Stimulated activated CD8-positive, alpha-beta memory T cell treated with anti-CD3 and anti-CD28 coated beads, Interleukin-2, amount 100 ng/mL, for 1 hour (primary cell): ENCODE measurements at places on chromosomes 3 and 15.

GRCh38 chr3:184067573-184068055 is 14.8 kb downstream of the HTR3C start:
- no peak for DNase-seq

- DNase-seq: no peak
Measured at GRCh38 chr3:167187221-167187620, 192.9 kb downstream of the ZBBX start.

- DNase-seq: no peak
Measured at GRCh38 chr3:128598884-128599664, 51.5 kb downstream of the RPN1 start.

- no peak for DNase-seq
Measured at GRCh38 chr3:194102436-194102835, 33.5 kb upstream of the HES1 start.

DNA sequence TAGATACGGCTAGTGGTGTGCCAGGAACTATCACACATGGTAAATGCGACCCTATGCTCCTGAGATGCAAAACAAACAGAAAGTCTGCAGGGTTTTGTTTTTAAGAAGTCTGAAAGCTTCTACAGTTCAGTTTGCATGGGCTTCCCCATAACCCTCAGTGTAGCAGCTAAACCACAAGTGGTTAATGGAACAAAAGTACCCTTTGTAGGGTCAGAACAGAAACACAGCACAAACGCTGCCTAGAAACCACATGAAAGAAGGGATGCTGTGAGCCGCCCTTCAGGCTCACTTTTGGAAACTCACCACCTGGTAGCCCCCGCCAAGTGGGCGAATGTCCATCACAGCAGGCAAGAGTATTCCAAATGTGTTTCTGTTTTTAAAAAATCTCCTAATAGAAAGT is 46.2 kb downstream of the CTDSPL start:
- DNase-seq: no peak

- DNase-seq: no peak
Measured at GRCh38 chr3:30944124-30944523, 49.7 kb upstream of the GADL1 start.

GRCh38 chr15:52496175-52496574 is 32.5 kb downstream of the MYO5A start:
- DNase-seq: no peak

DNA sequence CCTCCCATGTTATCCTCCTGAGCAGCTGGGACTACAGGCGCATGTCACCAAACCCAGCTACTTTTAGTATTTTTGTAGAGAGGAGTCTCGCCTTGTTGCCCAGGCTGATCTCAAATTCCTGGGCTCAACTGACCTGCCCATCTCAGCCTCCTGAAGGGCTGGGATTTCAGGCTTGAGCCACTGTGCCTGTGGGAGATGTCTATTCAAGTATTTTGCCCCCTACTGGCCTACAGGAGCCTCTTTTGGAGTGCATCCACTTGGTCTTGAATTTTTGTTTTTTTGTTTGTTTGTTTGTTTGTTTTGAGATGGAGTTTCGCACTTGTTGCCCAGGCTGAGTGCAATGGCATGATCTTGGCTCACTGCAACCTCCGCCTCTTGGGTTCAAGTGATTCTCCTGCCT is 3.2 kb upstream of the DHX30 start:
- no peak for DNase-seq

DNA sequence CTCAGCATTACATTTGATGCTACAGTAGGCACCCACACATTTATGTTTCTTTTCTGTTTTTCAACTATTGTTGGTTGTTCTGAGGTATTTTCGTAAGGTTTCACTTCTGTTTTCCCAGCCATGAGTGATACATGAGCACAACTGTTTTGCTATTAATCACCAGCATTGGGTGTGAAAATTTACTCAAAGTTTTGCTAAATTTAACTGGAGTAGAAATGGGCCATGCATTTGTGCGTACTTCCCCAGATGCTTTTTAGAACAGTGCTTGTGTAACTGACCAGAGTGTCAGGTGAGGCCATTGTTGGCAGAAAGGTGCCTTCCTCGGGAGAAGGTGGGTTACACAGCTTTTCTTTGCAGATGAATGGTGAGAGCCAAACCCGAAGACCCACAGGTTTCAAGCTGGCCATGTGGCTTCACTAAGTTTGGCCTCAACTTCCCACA is 70.4 kb downstream of the ST6GAL1 start:
- no peak for DNase-seq

- DNase-seq: no peak
Measured at GRCh38 chr3:42149975-42150374, 58.8 kb downstream of the TRAK1 start.

DNA sequence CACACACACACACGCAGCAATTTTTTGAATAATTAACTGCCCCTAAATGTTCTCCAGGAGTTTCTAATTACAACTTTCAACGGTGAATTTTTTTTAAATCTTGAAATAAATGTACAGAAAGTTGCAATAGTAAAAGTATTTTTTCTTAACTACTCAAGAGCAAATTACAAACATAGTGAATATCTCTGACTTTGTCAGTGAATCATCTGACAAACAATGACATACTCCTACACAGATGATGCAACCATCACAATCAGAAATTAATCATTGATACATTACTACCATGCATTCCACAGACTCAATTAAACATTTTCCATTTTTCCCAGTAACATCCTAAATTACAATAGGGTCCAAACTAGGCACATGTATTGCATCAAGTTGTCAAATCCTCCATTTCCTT is 597.3 kb downstream of the NAALADL2 start:
- DNase-seq: no peak

DNA sequence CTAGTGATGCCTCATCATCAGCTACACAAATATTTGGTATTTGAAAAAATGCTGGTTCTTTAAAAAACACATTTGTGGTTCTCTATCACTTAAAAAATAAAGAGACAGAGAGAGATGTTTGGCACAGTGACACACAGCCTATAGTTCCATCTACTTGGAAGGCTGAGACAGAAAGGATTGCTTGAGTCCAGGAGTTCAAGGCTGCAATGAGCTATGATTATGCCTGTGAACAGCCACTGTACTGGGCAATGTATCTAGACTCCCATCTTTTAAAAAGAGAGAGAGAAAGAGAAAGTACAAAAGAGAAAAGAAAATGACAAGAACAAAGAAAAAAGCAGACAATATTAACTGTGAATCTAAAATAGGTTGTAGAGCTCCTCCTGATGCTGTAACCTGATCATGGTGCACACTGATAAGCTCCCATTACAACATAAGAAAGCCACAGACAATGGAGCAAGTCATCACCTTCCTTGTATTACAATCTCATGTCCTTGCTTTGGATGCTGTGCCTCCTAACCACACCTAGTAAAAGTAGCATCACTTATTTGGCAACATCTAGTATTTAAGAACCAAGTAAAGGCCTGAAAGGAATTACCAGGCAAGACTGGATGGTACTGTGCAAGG is 31.7 kb upstream of the MAP4 start:
- DNase-seq: no peak

- DNase-seq: no peak
Measured at GRCh38 chr15:81106560-81106959, 27.5 kb upstream of the CFAP161 start.

DNA sequence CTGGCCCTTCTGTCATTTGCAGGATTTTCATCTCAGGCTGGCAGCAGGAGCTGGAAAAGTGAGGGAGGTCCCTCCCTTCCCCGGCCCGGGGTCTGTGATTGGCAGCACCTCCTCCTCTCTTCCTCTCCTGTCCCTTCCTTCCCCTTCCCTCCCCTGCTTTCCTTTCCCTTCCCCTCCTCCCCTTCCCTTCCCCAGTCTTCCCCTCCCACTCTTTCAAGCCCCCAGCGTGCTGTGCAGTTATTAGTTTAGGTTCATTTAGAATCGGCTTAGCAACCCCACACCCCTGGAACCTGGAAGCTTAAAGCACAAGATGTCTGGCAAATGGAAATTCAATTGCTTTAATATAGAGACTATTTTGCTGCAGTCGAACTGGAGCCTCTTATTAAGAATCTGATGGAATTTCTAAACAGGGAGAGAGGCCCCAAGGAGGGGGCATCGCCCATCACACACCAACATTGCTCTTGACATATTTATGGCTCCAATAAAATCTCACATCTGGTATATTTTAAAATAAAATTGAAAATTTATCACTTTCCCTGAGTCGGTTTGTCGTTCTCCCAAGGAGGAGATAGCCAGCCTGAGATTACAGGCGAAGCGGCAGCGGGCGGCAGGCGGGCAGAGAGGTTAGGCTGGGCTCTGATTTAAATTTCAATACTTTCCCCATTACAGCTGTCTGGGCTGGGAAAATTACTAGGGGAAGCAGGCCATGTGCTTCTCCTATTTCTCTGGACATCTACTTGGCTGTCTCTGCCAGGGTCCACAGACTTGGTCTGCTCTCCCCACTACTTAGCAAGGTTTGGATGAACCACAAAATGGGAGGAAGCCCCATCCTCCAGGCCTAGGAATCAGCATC is 98.9 kb downstream of the LINGO1 start:
- DNase-seq: no peak

DNA sequence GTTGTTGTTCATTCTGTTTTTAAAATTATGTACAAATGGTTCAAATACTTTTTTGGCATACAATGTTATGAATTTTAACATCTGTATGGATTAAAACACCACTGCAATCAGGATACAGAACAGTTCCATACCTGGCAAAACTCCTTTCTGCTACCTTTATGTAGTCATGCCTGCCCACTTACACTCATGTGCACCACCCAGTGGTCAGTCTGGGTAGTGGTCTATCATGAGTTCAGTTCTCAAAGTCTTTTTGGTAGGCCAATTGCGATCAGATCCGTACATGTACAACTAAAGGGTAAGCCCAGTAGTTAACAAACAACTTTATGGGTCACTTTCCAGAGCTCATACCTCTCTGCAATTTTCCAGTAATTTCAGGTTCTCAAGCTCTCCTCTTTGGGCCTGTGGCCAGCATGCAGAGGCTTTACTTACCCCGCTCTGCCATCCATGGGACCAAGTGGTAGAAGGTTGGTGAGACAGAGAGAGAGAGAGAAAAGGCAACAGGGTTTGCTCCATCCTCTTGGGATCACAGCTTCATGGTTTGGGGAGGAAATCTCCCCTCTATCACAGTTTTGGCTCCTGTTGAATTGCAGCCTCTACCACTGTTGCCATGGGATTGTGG is 63.9 kb upstream of the FAM98B start:
- peak; percentile 30 for DNase-seq

GRCh38 chr3:125005222-125005621 is 50.6 kb downstream of the HEG1 start:
- DNase-seq: no peak

DNA sequence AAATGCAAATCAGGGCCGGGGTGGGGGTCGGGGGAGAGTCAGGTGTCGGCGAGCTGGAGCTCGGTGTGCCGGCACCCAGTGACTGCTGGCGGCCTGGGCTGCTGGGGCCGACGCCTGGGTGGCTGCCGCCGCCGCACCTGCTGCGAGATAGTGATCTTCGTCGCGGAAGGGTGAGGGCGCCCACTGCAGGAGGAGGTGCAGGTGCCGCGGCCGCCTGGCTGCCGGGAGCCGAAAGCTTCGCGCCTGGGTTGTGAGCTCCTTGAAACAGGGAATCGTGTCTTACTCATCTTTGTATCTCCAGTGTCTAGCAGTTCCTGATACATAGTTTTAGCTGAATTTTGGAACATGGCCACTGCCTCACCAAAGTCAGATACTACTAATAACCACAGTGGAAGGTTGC is 64.0 kb upstream of the CPOX start:
- no peak for DNase-seq

DNA sequence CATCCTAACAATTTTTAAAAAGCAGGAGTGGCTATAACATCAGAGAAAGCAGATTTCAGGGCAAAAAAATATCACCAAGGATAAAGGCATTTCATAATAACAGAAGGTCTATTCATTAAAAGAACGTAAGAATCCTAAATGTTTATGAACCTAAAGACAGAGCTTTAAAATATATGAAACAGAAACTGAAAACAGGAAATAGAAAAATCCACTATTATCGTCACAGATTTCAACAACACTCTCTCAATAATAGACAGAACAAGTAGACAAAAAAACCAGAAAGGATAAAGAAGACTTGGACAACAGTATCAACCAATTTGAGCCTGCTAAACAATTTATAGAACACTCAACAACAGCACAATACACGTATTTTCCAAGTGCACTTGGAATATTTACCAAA is 71.4 kb downstream of the FBXL22 start:
- no peak for DNase-seq

DNA sequence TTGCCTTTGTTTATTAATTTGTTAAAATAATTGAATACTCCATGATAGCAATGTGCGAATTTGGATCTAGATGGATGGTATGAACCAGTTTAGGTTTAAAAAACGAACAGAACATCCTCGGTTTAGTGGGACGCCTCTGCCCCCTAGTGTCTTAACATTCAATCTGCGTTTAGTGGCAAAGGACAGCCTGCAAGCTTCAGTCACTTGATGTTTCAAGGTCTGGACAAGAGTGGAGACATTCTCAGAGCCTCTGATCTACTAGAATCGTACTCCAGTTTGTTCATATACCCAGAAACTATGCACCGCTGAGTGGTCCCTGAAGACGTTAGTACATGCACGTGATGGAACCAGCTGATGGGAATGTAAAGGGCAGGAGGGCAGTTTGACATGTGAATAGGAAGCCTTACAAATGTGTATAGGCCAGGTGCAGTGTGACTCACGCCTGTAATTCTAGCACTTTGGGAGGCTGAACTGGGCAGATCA is 17.8 kb upstream of the ATP13A4 start:
- DNase-seq: no peak

- no peak for DNase-seq
Measured at GRCh38 chr3:2938711-2939110, 171.5 kb downstream of the IL5RA start.

GRCh38 chr3:48086705-48087104 is 70.5 kb upstream of the MAP4 start:
- DNase-seq: no peak

- DNase-seq: no peak
Measured at GRCh38 chr15:82132742-82133141, 86.9 kb upstream of the MEX3B start.

GRCh38 chr15:29914511-29914926 is 92.3 kb upstream of the TJP1 start:
- no peak for DNase-seq

GRCh38 chr15:40364251-40364650 is 6.2 kb downstream of the DISP2 start:
- DNase-seq: no peak

GRCh38 chr15:56207092-56207491 is 36.6 kb downstream of the RFX7 start:
- no peak for DNase-seq
